ENCODE measurements at places on chromosomes 2 and 18. TPM values are rescaled to one million over a fixed set of nuclear protein-coding genes. Genes with fewer than 3 reads are reported as not detected.

The GPR39 gene
- not detected for total RNA-seq

The ANKAR gene
- 6.7 TPM for total RNA-seq

The NOSTRIN gene
- total RNA-seq, result 8.1 TPM

The POTEJ gene
- not detected for total RNA-seq

The SH3RF3 gene
- total RNA-seq, result 17.5 TPM

The DUSP2 gene
- total RNA-seq, result 2.4 TPM

The SIX3 gene
- not detected for total RNA-seq

The UGT1A4 gene
- not detected for total RNA-seq

The OXER1 gene
- total RNA-seq, result 0.19 TPM

The AGXT gene
- total RNA-seq, result not detected

The SERPINB3 gene
- not detected for total RNA-seq

The TFCP2L1 gene
- total RNA-seq, result 0.90 TPM

The ALLC gene
- not detected for total RNA-seq

The IAH1 gene
- 49.9 TPM for total RNA-seq

All from psoas muscle (tissue), 8 donors.